ENCODE measurements at places on chromosomes 3 and 15. TPM values are rescaled to one million over a fixed set of nuclear protein-coding genes. Genes with fewer than 3 reads are reported as not detected.

DNA sequence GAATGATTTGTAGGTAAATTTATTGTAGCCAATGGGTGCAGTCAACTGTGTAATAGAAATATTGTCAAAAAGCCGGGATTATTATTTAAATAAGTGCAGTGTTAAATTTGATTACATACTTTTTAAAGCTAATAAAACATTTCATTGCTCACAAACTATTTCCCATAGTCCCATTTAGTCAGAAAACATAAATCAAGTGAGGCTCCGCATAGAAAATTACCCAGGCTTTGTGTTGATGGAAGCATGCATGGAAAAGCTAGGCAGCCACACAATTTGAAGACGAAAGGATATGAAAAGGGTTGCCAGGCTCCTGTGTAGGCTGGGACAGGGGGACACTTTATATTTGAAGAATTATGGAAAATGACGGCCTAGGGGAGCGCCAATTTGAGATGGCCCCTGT is 82.3 kb downstream of the LRTM1 start:
- no peak for DNase-seq

DNA sequence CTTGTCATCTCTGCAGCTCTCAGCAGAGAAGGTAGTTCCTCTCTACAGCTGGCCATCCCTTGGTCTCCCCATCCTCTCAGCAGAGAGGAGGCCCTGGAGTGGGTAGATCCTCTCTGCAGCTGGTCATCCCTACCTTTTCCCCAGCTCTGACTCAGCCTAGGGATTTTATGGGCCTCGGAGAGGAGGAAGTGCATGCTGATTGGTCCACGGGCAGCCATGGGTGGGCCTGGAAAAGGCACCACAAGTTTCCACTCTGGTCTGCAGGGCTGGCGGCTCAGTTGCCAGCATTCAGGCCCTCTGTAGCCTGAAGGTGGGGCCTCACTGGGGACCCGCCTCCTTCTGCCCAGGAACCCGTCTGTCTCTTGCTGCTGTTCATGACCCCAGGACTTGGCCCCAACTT is 36.9 kb downstream of the NR1D2 start:
- DNase-seq: no peak

- no peak for DNase-seq
These were observed 56.8 kb upstream of the RYK start for GRCh38 chr3:134307425-134307824.

The PRR20G gene
- polyA plus RNA-seq: not detected

DNA sequence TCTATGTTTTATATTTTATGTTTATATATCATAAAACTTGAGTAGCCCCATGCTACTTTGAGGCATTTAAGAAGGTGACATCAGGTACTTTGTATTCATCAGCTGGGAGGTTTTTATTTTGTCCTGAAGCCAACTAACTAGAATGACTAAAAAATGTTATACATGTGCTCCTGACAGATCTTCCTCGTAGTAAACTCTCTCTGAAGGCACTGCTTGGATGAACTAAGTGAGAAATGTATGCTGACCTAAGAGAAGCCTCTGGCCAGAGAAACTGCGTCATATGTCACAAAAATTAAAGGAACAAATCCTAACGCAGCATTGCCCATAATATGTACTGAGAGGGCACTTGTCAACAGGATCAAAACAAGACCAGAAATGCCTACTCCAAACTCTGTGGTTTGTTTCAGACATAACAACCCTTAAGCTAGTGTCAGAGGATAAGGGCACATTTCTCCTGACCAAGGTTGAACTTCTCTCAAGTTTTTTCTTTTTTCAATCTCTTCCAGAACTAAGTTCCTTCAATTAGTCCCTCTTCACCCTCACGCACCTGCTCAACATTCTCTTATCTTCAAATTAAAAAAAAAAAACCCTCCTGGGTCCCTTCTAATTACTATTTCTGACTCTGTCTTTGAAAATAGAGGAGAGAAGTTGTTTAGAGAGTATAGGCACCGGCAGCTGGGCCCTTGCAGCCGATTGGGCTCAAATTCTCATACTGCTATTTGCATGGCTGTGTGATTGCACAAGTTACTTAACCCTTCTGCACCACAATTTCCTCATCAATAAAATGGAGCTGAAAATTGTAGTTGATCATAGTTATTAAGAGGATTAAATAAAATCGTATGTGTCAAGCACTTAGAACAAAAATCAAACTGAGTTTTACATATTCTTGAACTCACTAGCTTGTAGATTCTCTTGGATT is 159.0 kb downstream of the FRMD5 start:
- DNase-seq: no peak

GRCh38 chr3:151635905-151636304 is 97.8 kb upstream of the AADACL2 start:
- no peak for DNase-seq

GRCh38 chr3:5297895-5298294 is 110.4 kb downstream of the EDEM1 start:
- no peak for DNase-seq

DNA sequence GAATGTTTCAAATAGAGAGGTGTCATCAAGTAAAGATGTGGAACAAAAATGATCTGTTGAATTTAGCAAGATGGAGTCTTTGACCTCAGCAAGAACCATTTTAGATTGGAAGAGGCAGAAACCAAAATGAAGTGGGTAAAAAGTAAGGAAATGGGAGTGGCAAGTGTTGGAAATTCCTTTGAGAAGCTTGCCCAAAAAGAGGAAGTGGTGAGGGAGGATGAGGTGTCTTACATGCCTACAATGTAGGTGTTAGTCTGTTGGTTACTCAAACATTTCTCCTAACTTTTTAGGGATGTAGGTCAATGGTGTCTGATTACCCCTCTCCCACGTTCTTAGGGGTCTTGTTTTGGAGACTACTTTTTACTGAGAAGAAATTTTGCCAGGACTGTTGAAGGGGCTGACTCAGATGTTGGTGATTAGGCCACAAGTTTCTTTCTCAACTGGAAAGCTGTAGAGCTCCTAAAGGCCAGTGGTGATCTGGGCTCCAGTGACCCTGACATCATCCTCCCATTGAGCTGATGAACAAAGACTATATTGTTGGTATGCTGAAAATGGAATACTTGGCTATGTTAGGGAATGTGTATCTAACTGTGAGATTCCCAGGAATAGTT is 5.1 kb downstream of the PPP2R3A start:
- DNase-seq: no peak

The ALDH1A2 gene
- 247 TPM for polyA plus RNA-seq

- DNase-seq: no peak
These were observed 128.3 kb downstream of the ALCAM start for GRCh38 chr3:105495021-105495420.

GRCh38 chr3:88767746-88768145 is 339.7 kb upstream of the EPHA3 start:
- no peak for DNase-seq

GRCh38 chr3:133093366-133093765 is 55.2 kb downstream of the TMEM108 start:
- DNase-seq: no peak
